Right atrium auricular region (tissue), 2 donors: ENCODE measurements at places on chromosomes 2 and 18.

GRCh38 chr2:3319134-3319533 lies 58.5 kb downstream of the EIPR1 start:
- no peak overlapping the region for H3K4me3 ChIP-seq
- H3K27me3 ChIP-seq: no peaks in the 10 kb centered on the region
- no peaks in the 10 kb centered on the region for H3K4me1 ChIP-seq
- no peaks in the 10 kb centered on the region for H3K36me3 ChIP-seq

DNA sequence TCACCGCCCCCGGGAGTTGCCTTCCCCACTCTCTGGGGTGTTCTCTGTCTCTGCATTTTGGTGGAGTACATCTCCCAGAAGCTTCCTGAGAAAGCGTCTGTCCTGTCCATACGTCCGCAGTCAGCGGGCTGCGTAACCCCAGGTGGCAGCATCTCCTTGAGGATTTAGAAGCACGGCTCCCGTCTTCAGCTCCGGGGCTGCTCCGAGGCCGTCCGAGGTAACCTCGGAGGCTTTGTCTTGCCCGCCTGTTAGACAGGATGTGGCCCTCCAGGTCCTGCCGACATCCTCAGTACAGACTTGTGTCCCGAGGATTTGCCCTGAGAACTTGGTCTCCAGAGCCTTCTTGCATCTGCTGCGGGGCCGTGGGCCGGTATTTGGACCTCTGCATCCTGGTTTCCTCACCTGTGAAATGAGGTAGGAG lies 58.4 kb downstream of the CTDP1 start:
- H3K27ac ChIP-seq: no peak overlapping the region
- H3K27me3 ChIP-seq: no peaks in the 10 kb centered on the region
- no peak overlapping the region for H3K4me3 ChIP-seq

- H3K27me3 ChIP-seq: no peaks in the 10 kb centered on the region
- H3K27ac ChIP-seq: no peak overlapping the region
- no peak for DNase-seq
Measured at GRCh38 chr2:217599906-217600305, 402.9 kb downstream of the TNS1 start.

- no peak overlapping the region for H3K4me3 ChIP-seq
- DNase-seq: no peak
- H3K27ac ChIP-seq: no peak overlapping the region
- no peaks in the 10 kb centered on the region for H3K27me3 ChIP-seq
Measured at GRCh38 chr2:10132996-10133647, 10.6 kb downstream of the RRM2 start.

GRCh38 chr2:234627308-234627707 lies 130.4 kb upstream of the ARL4C start:
- no peaks in the 10 kb centered on the region for H3K36me3 ChIP-seq
- no peak for DNase-seq
- no peaks in the 10 kb centered on the region for H3K4me1 ChIP-seq
- H3K27me3 ChIP-seq: no peaks in the 10 kb centered on the region
- H3K4me3 ChIP-seq: no peak overlapping the region
- H3K27ac ChIP-seq: no peak overlapping the region
